ENCODE measurements at places on chromosomes 4 and X.

GRCh38 chr4:145887241-145887991 lies 51.2 kb downstream of the ZNF827 start:
- DNase-seq: no peak

GRCh38 chr4:61614231-61614630 lies 414.1 kb downstream of the ADGRL3 start:
- DNase-seq: no peak

- DNase-seq: no peak
These were observed 3.3 kb downstream of the PPP2R2C start for GRCh38 chr4:6469144-6469543.

DNA sequence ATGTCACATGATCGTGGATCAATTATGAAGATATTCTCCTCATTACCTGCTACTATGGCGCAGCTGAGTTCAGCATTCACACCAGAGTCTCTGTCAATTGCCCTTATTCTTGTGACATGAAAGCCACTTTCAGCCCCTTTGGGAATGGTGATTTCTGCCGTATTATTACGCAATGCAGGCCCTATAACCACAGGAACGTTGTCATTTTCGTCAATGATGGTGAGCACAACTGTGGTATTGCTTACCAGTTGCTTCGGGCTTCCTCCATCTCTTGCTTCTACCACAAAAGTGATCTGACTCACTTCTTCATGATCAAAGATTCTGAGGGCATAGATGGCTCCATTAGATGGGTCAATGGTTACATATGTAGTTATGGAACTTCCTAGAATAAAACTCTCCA lies 2.1 kb downstream of the PCDH18 start:
- DNase-seq: no peak

GRCh38 chr4:21177092-21177491 lies 476.8 kb downstream of the PACRGL start:
- no peak for DNase-seq

DNA sequence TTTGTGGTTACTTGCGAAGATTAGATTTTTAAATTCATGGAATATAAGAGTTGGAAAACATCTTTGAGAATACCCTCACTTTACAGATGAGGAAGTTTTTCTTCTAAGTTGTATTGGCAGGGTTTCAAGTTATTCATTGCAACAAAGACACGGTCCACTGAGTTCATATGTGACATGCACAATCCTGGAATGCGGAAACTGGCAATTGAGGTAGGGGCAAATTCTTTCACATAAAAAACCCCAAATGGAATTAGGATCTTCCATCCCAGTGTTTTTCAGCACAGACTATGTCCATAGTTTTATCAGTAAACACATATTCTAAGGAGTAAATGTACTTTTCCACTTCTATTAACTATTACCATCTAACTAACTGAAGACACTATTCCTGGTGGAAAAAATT lies 81.8 kb upstream of the NAP1L5 start:
- no peak for DNase-seq

DNA sequence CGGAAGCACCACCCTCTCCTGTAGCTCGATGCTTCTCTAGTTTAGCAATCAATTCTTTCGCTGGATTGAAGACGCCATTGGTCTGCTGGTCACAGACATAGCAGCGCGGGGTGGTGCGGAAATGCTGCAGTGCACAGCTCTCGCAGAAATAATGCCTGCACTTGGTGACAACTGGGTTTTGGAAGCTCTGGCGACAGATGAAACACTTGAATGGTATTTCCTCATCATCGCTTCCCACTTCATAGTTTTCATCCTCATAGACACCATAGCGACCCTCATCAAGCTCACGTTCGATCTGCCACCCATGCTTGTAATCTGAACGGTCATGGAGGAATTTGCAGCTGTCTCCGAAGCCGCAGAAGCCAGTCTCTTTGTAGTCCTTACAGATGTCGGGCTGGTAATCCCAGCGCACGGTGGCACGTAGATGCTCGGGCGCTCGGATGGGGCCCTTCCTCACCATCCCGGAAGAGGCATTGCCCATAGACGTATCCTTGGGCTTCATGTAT lies 854 bp downstream of the RNF113A start:
- no peak for DNase-seq

DNA sequence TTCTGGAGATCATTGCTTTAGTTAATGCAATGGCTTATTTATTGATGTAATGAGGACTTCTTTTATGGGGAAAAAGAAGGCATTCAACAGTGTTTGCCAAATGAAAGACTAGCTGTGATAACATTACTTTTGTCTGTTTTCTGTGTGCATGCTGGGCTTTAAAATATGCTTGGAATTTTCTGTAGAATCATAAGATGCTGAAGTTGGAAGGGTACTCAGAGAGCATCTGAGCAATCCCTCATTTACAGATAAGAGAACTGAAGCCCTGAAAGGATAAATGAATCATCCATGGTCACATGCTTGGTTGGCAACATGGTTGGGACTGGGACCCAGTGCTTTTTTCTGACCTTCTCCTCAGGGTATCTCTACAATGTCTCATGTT lies 31.4 kb upstream of the PITX2 start:
- no peak for DNase-seq

DNA sequence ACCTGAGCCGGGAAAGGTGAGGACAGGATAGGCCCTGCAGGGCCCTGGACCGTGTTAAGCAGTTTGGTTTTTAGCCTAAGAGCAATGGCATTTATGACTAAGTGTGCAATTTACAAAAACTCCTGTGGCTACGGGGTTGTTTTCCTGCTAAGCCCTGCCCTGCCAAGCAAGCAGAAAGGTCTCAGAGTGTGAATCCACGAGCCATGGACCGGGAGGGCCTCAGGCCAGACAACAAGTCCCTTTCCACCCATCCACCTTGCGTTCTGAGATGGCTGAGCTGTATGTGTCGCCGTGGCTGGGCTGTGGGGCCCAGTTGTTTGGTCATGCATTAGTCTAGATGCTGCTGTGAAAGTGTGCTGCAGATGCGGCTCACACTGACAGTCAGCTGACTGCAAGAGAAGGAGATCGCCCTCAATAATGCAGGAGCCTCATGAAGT lies 33.9 kb upstream of the AFAP1 start:
- no peak for DNase-seq

DNA sequence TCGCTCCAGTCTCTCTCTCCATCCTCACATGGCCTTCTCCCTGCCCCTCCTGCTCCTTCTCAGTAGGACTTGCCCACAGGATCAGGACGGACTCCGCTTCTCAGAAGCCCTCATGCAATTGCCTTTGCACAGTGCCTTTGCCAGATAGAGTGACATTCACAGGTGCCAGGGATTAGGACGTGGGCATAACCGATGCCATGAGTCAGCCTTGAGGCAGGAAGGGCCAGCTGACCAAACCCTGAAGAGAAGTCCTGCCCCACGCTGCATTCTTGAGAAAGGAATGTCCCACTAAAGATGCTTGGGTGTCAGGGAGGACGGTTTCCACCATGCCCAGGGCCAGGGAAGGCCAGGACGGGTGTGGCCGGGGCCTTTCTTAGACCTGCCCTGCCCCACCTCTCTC lies 6.6 kb upstream of the GRPEL1 start:
- DNase-seq: no peak

DNA sequence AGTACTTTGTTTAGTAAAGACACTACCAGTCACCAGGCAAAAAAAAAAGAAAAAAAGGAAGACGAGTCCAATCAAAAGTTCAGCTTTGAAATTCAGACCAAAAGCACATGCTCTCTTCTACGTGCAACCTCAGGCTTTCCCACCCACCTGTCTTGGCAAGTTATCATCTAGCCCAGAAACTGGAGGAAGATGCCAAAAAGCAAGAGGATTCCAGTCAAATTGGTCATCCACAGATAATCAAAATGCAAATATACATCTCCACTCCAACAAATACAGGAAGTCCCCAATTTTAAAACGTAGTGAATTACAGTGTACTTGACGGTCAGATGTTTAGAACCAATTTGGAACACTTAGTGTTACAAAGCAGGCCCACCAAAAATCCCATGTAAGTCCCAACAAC lies 96.5 kb downstream of the PALLD start:
- no peak for DNase-seq

DNA sequence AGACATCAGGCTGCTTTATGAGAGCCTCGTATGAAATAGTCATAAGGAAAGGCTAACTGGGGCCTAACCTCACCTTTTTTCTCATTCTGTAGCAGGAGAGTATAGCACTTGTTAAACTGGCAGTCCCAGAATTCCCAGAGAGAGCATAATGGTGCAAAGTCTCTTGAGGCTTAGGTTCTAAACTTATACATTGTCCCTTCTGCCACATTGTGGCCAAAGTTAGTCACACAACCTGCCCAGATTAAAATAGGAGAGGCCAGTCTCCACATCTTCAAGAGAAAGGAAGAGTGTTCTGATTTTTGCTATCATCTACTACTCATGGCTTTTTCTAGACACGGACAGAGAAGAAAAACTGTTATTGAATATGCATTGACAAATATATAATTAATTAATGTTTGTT lies 1588.9 kb upstream of the PCDH7 start:
- no peak for DNase-seq

GRCh38 chr4:80185787-80186548 lies 11.3 kb upstream of the PRDM8 start:
- no peak for DNase-seq

GRCh38 chr4:189600718-189601435 lies 339.8 kb upstream of the FRG1 start:
- DNase-seq: no peak

DNA sequence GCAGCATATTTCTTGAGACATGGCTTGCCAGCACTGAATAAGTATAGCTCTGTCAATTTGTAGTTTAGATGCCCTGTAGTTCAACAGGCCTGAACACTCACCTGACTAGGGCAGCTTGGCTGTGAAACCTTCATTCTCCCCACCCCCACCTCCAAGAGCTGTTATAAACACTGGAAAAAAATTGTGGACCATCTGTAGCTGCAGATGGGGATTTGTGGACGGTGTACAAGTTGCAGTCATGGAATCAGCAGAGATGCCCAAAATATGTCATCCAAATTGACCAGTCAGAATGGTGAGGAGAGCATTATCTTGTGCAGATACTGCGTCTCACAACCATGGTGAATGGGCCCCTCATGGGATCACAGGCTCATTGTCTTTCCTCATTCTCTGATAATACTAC lies 76.2 kb upstream of the PAQR3 start:
- DNase-seq: no peak

DNA sequence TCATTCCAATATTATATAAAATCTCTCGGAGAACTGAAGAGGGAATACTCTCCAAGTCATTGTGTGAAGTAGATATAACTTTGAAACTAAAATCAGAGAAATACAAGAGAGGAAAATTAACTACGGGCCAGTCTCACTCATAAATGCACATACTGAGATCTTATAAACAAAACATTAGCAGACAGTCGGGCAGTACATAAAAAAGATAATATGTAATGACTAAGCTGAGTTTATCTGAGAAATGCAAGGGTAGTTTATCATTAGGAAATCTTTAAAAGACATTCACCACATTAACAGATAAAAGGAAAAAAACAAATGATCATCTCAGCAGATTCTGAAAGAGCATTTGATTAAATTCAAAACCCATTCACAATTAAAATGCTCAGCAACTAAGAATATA lies 116.7 kb downstream of the NYX start:
- DNase-seq: no peak

DNA sequence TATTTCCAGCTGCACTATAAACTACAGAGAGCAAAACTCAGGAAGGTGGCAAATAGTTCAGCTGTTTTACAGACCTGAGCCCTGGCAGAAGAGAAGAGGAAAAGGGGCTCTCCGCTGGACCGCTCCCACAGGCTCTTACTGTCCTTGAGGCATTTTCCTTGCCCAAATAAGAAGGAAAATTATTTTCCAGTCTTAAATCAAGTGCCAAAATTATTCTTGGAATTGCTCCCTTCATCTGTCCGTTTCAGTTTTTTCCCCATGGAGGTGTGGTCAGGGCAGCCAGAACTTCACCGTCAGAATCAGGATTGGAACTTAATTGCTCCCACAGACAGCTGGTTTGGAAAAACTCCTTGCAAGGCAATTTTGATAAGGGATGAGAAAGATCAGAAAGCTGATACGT lies 35.2 kb upstream of the SPINK2 start:
- DNase-seq: no peak

DNA sequence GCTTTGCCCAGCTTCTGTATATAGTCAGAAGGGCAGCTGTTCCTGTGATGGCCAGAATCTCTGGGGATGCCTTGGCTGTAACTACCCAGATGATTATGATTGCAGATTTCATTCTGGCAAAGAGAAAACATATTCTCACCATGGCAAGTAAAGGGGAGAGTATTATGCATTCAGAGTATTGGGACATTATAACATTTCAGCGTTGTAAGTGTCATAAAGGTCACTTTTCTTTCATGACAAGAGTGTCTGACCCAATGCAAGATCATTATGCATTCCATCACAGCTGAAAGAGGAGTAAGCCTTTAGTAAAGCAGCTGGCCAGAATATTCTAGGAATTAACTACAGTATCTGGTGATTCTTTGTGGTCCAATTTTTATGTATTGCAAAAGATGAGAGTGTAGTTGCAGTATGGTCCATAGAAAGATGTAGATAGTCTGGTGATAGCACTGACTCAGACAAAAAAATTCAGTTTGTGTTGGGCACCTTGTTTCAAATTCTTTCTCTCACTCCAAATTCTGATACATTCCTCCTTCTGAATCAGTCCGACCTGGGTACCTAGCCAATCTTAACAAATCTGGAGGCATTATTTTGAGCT lies 2366.3 kb downstream of the PCDH7 start:
- DNase-seq: no peak

GRCh38 chr4:40648131-40648530 lies 18.5 kb upstream of the RBM47 start:
- no peak for DNase-seq

GRCh38 chr4:127141856-127142255 lies 490.9 kb upstream of the INTU start:
- no peak for DNase-seq

DNA sequence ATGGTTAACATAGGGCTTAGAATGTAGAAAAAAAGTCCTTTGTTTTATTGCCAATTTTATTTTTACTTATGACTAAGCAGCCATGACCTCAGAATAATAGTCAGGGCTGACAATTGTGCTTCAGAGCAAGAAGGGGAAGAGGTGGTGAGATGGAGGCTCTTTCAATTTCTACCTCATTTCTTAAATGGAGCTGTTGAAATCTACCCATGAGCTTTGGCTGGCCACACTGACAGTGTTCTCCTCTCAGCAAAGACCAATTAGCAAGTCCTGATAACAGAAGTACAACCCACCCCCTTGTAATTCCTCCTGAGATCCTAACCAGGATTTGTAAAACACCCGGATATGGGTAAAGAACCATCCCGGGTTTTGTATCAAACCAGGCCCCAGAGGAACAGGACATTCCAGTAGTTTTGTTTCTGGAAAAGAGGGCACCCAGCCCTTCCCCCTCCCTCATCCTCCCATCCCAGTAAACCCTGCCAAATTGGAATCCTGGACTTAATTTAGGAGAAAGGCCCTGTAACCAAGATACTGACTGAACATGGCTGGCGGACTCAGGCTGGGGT lies at the start of gene HEPH:
Gene HEPH, plus strand, starts transcription at position 399 of the 563 bp plus-strand sequence. CDS start 6,324 bp downstream, outside the sequence.
- DNase-seq: no peak

GRCh38 chrX:119218198-119218597 lies 17.9 kb upstream of the PGRMC1 start:
- no peak for DNase-seq
